ENCODE measurements at places on chromosomes 12 and 14. TPM values are rescaled to one million over a fixed set of nuclear protein-coding genes. Genes with fewer than 3 reads are reported as not detected.
A peak's percentile ranks its signal among the peaks of the same experiment; 100 is the strongest.

NRXN3 gene
- 2.4 TPM for total RNA-seq

RASSF9 gene
- total RNA-seq = 10.1 TPM

CEBPE gene
- total RNA-seq = not detected

BCL2L14 gene
- total RNA-seq = 2.7 TPM

TAS2R42 gene
- total RNA-seq = not detected

SLC25A47 gene
- not detected for total RNA-seq

KLRF1 gene
- 2.0 TPM for total RNA-seq

PELI2 gene
- total RNA-seq = 27.6 TPM

DENR gene
- total RNA-seq = 35.7 TPM

- DNase-seq = no peak
Observed at GRCh38 chr12:81257947-81258551, 180.2 kb downstream of the ACSS3 start.

DNA sequence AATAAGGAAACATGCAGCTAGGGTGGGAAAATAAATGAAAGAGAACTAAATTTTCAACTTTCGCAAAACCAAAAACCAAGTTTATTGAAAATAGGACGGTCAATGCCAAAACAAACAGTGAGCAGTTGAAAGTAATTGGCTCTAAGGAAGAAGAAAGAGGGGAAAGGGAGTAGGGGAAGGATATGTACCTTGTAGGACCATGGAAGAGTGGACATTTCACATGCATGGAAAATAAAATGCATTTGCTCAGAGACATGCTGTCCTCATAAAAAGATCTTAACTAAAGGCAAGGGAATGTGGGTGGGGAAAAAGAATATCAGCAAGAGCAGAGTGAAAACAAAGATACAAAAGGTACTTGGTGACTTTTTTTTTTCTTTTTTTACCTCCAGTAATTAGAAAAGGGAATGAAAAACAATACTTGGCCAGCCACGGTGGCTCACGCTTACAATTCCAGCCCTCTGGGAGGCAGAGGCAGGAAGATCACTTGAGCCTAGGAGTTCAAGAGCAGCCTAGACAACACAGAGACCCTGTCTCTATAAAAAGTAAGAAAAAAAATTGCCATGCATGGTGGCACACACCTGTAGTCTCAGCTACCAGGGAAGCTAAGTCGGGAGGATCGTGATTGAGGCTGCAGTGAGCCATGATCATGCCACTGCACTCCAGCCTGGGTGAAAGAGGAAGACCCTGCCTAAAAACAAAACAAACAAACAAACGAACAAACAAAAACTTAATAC, 6.6 kb downstream of the TXNDC16 start:
- no peak for DNase-seq

DNA sequence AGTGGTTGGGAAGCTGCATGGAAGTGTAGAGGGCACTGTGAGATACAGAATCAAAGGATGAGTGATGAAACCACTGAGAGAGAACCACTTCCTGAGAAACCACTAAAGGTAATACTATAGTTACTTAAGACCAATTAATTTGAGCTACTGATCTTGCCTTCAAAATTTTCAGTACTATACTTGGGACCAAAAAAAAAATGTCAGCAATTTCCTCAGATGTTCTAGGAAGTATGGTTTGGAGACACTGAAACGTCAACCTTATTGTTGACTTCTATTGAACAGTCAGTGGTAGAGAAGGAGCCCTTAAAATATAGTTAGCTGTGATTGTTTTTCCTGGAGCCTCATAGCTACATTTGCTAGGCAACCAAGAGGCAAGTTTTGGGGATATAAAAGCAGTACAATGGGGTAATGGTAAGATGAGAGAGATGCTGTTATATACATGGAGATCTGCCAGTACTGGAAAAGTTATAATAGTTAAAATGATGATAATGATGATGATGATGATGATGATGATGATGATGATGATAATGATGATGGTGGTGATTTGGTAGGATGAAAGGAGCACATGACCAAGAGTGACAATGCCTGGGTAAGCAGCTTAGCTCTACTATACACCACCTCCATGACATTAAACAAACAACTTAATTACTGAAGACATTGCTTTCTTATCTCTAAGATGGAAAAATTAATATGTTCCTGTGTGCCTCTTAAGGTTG, 300.9 kb upstream of the G2E3 start:
- DNase-seq = no peak

GRCh38 chr14:104131968-104132732, 6.2 kb upstream of the KIF26A start:
- DNase-seq = no peak

DNA sequence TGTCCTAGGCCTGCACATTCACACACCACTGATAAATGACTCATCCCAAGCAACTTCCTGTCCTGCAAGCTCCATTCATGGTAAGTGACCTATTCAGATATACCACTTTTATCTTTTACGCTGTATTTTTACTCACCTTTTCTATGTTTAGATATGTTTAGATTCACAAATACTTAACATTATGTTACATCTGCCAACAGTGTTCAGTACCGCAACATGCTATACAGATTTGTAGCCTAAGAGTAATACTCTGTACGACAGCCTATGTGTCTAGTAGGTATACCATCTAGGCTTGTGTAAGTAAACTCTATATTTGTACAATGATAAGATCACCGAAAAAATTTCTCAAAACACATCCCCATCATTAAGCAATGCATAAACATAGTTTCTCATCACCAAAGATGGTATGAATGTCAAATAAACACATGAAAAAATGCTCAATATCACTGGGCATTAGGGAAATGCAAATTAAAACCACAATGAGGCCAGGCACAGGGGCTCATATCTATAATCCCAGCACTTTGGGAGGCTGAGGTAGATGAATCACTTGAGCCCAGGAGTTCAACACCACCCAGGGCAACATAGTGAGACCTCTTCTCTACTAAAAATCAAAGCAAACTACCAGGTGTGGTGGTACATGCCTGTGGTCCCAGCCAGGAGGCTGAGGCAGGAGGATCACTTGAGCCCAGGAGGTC, 20.7 kb downstream of the ATXN2 start:
- DNase-seq = no peak

GRCh38 chr12:128052331-128052730, 214.6 kb upstream of the TMEM132C start:
- DNase-seq = no peak

- no peak for DNase-seq
Observed at GRCh38 chr12:65205886-65206285, 36.5 kb downstream of the LEMD3 start.

- no peak for DNase-seq
Observed at GRCh38 chr12:41013881-41014642, 174.1 kb upstream of the PDZRN4 start.

GRCh38 chr14:35393826-35394225, 10.7 kb downstream of the NFKBIA start:
- no peak for DNase-seq

DNA sequence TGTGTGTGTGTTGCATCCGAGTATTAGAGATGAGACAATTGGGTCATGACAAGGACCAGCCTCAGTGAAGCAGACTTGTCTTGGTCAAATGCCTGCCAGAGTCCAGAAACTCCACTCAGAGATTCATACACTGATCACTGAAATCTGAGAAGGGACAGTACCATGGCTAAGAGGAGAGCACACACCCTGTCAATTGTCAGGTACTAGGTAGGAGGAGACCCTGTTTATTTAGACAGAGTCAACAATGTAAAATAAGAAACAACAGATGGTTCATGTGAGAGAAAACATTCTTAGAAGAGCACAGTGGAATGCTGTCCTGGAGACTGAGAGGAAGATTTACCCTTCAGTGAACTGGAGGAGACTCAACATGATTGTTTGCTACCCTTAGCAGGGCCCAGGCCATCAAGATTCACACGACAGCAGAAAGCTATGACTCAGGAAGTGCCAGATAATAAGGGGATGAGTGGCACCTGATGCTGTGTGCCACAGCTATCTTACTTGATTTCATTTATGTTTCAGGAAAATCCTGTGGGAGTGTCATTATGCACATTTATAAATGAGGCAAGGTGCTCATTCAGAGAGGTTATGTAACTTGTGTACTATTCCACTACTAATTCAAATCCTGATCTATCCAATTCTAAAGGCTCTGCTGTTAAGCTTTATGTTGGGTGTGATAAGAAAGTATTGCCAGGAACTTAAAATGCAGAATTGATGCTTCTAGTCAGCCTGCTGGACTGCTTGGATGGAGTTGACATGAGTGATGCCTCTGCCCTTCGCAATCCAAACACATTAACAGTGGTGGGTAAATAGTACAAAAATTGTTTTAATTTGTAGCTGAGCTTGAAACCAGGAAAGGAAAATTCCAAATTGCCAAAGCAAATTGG, 136.6 kb upstream of the NEDD1 start:
- peak; percentile 25 for DNase-seq

- DNase-seq = peak; percentile 55
Observed at GRCh38 chr12:113766131-113766878, 199.8 kb downstream of the RBM19 start.

GRCh38 chr12:15059123-15059522, 86.3 kb downstream of the PDE6H start:
- DNase-seq = no peak

GRCh38 chr14:97458255-97458654, 661.1 kb downstream of the VRK1 start:
- DNase-seq = no peak

GRCh38 chr14:75196064-75196463, 19.7 kb upstream of the TMED10 start:
- DNase-seq = no peak

GRCh38 chr12:124453419-124454351, 113.7 kb downstream of the NCOR2 start:
- no peak for DNase-seq

- DNase-seq = no peak
Observed at GRCh38 chr12:123951467-123951866, 21.2 kb downstream of the CCDC92 start.

- no peak for DNase-seq
Observed at GRCh38 chr12:122457627-122458026, 35.2 kb upstream of the CLIP1 start.

DNA sequence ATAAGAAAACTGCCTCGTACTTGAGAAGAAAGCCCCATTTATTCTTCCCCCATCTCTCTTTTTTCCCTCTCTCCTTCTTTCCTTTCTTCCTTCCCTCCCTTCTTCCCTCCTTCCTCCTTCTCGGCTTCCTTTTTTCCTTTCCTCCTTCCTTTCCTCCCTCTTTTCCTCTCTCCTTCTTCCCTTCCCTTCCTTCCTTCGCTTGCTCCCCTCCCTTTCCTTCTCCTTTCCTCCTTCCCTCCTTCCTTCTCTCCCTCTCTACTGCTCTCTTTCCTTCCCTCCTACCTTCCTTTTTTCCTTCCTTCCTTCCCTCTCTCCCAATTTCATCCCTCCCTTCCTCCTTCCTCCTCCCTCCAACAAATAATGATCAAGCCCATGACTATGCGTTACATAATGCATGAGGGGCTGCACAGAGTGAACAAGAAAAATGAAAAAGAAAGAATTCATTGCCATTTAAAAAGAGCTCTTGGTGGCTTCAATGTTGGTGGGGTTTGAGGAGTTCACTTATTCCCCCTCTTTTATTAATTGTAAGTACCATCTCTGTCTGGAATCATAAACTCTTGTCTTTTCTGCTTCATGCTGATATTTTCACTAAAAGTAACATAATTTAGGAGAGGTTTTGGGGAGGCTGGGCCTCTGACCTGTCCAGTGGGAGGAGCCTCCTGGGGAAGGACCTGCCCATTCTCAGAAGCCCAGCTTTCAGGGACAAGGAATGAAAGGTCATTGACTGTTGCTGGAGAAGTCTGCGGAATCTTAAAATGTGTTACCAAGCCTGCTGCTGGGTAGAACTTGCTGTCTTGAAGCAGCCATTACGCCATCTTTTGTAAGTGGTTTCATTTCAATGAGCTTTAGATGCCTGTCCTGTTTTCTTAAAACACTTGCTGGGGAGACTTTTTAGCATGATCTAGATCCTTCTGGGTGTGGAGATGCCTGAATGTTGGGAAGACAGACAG, 144.3 kb downstream of the CHST11 start:
- no peak for DNase-seq

DNA sequence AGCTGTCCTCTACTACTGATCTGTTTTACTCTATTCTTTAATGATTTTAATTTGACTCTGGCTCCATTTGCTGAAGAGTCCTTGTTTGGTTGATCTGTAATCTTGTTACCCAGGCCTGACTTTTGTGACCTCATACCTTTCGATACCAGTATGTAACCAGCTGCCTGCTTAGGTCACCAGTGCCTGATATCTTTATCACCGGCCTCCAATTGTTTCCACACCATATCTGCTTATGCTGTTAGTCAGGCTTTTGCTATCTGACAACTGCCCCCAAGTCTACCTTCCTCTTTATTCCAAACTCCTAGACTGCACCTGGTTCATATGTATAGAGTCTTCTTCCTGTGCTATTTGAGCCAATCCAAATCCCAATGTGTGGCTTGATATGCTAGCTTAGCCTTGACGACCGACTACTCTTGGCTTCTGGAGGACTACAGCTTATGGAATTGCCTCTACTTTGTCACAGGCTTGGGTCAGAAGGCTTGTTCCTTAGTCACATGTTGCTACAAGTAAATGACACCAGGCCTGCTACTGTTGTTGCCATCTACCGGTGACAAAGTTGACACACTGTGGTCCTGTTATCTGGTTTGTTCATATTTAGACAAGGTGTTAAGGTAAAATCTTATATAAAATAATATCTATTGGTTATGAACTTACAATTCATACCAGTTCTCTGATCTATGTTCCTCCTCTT, 193.9 kb downstream of the TRHDE start:
- no peak for DNase-seq

DNA sequence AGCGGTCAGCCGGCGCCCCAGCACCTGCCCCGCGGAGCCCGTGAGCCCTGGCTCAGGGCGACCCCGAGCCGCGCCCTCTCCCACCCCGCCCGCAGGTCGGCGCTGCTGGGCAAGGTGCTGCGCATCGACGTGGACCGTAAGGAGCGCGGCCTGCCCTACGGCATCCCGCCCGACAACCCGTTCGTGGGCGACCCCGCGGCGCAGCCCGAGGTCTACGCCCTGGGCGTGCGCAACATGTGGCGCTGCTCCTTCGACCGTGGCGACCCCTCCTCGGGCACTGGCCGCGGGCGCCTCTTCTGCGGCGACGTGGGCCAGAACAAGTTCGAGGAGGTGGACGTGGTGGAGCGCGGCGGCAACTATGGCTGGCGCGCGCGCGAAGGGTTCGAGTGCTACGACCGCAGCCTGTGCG, 14.4 kb downstream of the HHIPL1 start:
- peak; percentile 32 for DNase-seq

DNA sequence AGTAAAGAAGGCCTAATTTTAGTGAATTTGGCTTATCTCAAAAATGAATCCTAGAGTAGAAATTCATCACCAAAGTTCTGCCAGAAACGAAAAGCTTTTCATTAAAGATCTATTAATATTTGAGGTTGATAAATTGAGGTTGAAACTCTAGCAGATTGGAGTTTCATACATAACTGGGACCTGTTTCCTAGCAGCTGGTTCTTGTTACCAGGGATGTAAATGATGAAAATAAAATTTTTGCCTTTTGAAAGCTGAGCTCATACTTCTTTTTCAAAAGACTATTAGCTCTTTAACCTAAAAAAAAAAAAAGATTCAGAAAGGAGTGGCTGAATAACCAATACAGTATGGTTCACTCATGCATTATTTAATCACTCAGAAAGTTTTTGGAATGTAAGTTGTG, 98.3 kb downstream of the PTGER2 start:
- DNase-seq = no peak

DNA sequence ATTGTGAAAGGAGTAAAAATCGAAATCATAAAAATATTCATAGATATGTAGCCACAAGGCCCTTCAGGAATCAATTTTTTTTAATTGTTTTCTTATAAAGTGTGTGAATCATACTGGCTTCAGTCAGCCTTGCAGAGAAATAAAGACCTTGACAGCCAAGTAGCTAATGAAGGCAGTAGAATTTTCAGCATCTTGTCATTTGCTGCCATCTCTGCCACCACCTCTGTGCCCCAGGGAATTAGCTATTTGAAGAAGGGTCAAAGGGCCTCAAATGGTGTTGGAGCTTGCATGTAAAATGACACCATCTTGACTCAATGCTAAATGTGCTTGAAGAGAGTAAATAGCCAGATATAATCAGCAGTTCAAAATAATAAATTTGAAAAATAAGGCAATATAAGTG, 359.4 kb upstream of the DCN start:
- no peak for DNase-seq

Data from kidney (tissue), 22 donors.